ENCODE measurements at places on chromosomes 5 and 9. TPM values are rescaled to one million over a fixed set of nuclear protein-coding genes. Genes with fewer than 3 reads are reported as not detected.

COL23A1 gene
- total RNA-seq: 0.94 TPM

SPACA9 gene
- 2.8 TPM for total RNA-seq

PCBD2 gene
- 11.3 TPM for total RNA-seq

DRD1 gene
- total RNA-seq: 3.4 TPM

MGAT4B gene
- 81.1 TPM for total RNA-seq

WASHC1 gene
- total RNA-seq: 5.9 TPM

KIAA0825 gene
- total RNA-seq: 44.8 TPM

PCDHA6 gene
- 46.3 TPM for total RNA-seq

SEMA4D gene
- total RNA-seq: 38.2 TPM

NR5A1 gene
- total RNA-seq: not detected

ANKRD55 gene
- total RNA-seq: 0.63 TPM

SV2C gene
- total RNA-seq: 1.9 TPM

PCDHB16 gene
- 10.6 TPM for total RNA-seq

BARHL1 gene
- total RNA-seq: not detected

Measured in parietal lobe (tissue), 2 donors.